Activated naive CD8-positive, alpha-beta T cell treated with anti-CD3 and anti-CD28 coated beads, Interleukin-2, amount 10 ng/mL, durations not matched to agents 7 days and 5 days (primary cell): ENCODE measurements at places on chromosomes 1 and 21.

GRCh38 chr1:231691618-231692259, 65.1 kb downstream of the DISC1 start:
- H3K4me1 ChIP-seq = peaks cover 4% of the 10 kb centered on the region
- DNase-seq = no peak
- H3K27me3 ChIP-seq = no peaks in the 10 kb centered on the region
- H3K4me3 ChIP-seq = no peak overlapping the region

GRCh38 chr1:11847667-11848372, at the start of gene NPPA:
NPPA (minus strand) TSS chr1:11847783; CDS start chr1:11847684, 99 bp downstream.
- peaks cover 7% of the 10 kb centered on the region for H3K27me3 ChIP-seq
- H3K4me3 ChIP-seq = no peak within 1 kb of the TSS
- no peak within 1 kb of the TSS for H3K27ac ChIP-seq
- no peak for DNase-seq
- no peaks in the 10 kb centered on the region for H3K4me1 ChIP-seq

DNA sequence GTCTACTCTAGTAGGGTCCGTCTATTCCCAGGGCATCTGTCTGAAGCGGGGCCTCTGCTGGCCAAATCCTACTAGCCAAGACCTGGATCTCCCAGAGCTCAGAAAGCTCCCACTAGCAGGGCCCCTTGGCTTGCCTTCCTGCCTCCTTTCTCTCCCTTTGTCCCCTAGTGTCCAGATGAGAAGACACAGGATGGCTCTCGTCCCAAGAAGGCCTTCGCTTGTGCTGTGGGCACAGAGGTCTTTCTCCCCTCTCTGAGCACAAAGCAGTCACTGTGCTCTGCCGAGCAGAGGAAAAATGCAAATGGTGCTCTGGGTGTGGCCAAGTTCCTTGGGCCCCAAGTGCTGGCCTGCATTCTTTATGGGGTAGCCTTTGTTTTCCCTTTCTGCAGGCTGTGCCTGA, 13.0 kb upstream of the GPR137B start:
- H3K4me1 ChIP-seq = no peaks in the 10 kb centered on the region
- no peak for DNase-seq
- H3K27ac ChIP-seq = no peak overlapping the region
- no peak overlapping the region for H3K4me3 ChIP-seq
- H3K27me3 ChIP-seq = peaks cover 37% of the 10 kb centered on the region
- H3K36me3 ChIP-seq = no peaks in the 10 kb centered on the region

GRCh38 chr1:225819346-225820192, 9.6 kb downstream of the EPHX1 start:
- no peaks in the 10 kb centered on the region for H3K36me3 ChIP-seq
- no peak overlapping the region for H3K4me3 ChIP-seq
- no peak overlapping the region for H3K27ac ChIP-seq
- no peaks in the 10 kb centered on the region for H3K27me3 ChIP-seq

DNA sequence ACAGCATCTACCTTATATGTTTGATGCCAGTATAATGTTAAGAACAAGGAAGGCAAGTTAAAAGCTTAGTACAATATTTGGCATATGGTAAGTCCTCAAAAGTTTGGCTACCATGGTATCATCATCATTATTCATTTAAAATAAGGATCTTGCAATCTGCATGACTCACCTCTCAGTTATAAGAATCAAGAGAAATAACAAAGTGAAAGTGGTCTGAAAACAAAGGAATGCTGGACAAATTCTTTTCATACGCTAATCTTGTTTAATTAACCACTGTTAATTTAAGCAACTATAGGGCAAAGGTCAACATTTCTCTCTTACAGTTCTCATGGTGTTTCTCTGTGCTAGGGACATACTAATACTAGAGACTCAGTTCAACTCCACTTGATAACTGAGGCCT, 13.0 kb upstream of the CLDN19 start:
- peaks cover 50% of the 10 kb centered on the region for H3K36me3 ChIP-seq
- no peak for DNase-seq
- H3K27me3 ChIP-seq = no peaks in the 10 kb centered on the region
- H3K4me1 ChIP-seq = no peaks in the 10 kb centered on the region
- H3K27ac ChIP-seq = no peak overlapping the region

GRCh38 chr1:36253161-36253862, 29.1 kb downstream of the THRAP3 start:
- peaks cover 33% of the 10 kb centered on the region for H3K4me1 ChIP-seq
- no peak overlapping the region for H3K4me3 ChIP-seq
- no peak for DNase-seq
- H3K36me3 ChIP-seq = peaks cover 22% of the 10 kb centered on the region
- H3K27ac ChIP-seq = no peak overlapping the region
